ENCODE measurements at places on chromosomes 2 and 18.

- no peak for DNase-seq
Observed at GRCh38 chr2:38433607-38433975, 56.5 kb upstream of the ATL2 start.

GRCh38 chr2:157866202-157866601, 9.9 kb downstream of the ACVR1 start:
- no peak for DNase-seq

DNA sequence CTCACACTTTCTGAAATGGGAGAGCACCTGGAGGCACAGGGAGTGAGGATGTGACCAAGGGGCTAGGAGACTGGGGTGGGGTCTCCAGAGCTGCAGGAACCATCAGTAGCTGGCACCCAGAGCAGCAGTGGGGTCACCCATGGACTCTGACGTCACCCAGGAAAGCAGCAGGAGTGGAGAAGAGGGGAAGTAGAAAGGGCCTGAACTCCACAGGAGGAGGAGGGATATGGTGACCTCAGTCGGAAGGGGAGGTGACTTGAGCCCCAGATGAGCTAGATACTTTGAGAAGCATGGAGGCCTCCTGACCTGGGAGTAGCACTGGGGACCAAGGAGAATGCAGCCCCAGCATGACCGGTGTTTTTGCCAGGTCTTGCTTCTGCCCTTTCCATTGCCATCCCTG, 8.8 kb downstream of the NMUR1 start:
- no peak for DNase-seq

DNA sequence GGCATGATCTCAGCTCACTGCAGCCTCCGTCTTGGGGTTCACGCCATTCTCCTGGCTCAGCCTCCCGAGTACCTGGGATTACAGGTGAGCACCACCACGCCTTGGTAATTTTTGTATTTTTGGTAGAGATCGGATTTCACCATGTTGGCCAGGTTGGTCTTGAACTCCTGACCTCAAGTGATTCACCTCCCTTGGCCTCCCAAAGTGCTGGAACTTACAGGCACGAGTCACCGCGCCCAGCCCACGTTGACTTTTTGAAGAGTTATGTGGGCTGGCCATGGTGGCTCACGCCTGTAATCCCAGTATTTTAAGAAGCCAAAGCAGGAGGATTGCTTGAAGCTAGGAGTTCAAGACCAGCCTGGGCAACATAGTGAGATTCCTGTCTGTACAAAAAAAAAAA, 20.8 kb downstream of the CCL20 start:
- DNase-seq = no peak

- DNase-seq = no peak
Observed at GRCh38 chr18:36295880-36296301, 1.6 kb upstream of the FHOD3 start.

DNA sequence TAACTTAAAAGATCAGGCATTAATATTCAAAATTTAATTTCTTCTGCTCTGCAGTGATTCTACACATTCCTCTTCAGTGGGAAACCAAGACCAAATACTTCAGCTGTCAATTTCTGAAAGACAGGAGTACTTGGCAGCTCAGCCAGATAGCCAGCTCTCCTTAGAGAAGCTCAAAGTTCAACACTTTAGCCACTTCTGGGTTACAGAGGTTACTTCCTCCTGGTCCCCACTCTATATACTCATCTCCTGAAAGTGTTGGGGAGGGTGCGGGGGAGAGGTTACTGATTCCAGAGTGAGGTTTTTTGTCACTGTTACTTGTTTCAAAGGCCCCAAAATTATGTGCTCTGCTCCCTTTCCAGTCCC, 4.1 kb downstream of the CYTIP start:
- DNase-seq = no peak

DNA sequence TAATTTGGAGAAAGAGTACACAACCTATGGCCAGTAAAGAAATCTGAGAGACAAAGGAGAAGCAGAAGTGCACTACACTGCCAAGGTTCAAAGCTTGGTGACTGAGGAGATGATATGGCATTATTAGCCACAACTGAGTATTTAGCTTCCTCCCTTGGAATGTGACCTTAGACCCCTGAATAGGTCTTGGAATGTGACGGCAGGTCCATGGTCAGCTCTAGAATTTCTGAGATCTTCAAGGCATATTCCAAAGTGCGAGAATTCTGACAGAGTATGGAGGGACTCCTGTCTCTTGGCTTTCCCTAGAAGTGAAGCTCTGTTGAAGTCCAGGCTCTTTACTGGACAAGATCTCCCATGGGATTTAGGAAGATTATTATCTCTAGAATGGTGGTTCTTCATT, 130.0 kb upstream of the FN1 start:
- DNase-seq = no peak

GRCh38 chr2:138042311-138042710, 78.0 kb downstream of the HNMT start:
- no peak for DNase-seq

DNA sequence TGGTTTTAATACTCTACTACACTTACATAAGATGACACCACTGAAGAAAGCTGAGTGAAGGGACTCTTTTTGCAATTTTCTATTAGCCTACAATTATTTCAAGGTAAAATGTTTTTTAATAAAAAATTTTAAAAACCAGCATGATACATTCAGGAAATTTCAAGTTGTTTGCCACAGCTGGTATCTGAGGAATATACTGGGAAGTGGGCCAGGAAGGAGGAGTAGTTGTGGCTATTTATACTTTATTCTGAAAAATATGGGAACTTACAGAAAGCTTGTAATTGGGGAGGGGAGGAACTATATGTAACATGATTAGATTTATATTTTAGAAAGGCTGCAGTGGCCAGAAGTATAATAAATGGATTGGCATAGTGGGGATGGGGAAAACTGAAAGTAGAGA, 40.8 kb downstream of the WDR35 start:
- no peak for DNase-seq

DNA sequence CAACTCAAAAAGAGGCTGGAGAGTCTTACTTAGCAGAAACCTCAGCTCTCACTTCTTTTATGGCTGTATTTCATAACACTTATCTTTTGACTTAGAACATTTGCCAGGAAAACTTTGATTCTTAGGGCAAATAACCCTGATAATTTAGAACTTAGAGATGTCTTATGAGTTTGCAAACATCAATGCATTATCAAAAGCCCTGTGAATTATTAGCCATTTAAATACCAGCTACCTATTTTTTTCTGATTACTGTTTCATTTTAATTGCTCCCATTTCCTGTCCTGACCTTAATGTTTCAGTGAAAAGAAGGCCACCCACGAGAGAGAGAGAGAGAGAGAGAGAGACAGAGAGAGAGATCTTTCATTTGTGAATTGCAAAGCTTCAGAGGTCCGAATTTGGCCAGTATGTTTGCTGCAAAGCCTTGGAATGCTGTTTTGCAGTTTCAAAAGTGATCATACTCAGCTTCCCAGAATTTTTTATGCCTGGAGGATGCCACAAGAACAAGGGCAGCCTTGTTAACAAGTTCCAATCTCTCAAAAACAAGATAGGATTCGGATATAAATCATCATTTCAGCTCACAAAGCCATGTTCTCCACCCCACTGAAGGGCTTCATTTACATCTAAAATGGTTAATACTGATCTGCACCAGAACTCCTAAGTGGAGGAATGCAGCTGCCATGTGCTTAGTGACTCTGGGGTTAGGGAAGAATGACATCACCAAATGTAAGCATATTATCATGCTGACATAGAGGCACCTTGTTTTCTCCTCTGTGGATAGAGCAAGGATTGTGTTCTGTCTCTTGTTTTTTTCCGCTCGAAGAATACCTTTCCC, 478.2 kb downstream of the ARHGAP15 start:
- DNase-seq = no peak

GRCh38 chr18:10122988-10123950, 209.5 kb downstream of the VAPA start:
- DNase-seq = no peak

DNA sequence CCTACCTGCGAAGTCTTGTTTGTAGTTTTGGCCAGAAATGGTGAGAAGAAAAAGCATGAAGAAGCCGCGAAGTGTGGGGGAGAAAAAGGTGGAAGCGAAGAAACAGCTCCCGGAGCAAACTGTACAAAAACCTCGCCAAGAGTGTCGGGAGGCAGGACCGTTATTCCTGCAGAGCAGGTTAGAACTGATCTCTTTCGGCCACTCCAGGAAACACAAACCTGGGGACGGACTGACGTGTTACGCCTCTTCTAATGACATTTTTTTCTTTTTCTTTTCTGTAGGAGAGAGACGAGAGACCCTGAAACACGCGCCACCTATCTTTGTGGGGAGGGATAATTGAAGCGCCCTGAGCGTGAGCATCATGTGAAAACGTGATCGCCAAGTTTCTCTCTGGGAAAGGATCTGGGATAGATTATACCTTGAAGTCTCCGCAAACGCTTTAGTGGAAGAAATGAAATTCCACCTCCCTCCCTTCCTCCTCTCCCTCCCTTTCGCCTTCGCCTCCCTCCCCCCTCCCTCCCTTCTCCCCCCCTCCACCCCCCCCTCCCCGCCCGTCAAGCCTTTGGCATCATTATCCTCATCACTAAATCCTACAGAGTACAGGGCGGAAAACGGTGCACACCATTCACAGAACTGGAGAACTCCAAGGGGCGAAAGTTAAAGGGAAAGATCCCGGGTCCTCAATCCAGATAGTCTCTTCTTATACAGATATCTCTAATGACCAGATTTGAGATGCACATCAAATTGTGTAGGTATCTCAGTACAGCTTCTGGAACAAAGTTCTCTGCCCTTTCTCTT, at the start of gene ZEB2:
ZEB2 (minus strand) TSS at position 186 of the 798 bp plus-strand sequence. CDS start 2,769 bp downstream, outside the sequence.
- DNase-seq = peak; percentile 84

GRCh38 chr18:45833846-45834245, 8.4 kb downstream of the SIGLEC15 start:
- no peak for DNase-seq

DNA sequence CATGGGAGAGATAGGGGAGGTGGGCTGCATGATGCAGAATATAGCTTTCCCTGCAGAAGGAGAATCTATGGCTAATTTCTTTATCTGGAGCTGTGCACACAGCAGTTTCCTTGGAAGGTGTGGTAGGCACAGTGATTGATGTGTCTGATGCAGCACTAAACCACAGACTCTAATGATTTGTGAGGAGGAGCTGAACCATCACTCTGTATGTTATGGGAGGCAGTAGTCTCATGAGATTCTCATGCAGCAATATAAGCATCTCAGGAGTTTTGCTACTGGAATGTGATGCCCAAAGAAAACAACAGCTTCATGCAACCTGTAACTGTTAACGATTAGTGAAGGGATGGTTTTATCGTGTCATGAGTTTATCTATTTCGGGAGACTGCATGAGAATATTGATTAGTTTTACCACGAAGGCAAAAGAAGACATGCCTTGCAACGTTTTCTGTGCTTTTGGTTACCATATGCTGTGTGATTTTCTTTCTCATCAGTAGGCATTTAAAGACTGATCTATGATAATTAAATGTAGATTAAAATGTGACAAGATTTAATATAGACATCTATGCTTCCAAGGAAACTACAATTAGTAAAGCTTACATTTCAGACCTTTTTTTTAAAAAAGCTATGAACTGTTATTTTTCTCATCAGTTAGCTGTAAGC, 286.8 kb downstream of the ARL6IP6 start:
- DNase-seq = no peak

DNA sequence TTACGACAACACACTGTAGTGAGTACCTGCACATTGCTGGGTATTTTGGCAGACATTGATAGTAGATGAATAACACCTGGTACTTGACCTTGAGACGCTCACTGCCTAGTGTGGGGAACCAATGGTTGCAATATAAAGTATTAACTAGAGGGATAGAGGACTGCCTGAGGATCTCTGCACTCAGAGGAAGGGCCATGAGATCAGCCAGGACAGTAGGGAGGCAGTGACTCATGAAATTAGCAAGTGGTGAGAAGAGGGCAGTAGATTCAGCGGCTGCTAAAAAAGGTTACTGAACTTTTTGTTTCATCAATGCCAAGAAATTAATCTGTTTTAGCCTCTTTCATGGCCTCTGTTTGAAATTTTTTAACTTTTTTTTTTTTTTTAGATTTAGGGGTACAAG, 250.8 kb upstream of the TCF4 start:
- no peak for DNase-seq

DNA sequence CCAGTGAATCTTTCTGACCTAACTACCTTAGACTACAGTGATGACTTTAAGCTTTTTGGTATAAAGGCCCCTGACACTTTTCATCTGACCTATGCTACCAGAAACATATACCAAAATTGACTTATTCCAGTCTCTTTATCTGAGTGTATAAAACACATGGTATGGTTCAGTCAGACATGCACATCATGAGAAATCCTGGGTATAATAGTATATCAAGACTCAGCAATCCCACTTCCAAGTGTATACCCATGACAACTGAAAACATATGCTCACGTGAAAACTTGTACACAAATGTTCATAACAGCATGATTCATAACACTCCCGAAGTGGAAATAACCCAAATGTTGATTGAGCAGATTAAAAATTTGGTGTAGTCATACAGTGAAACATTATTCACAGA, 70.0 kb upstream of the RPRM start:
- DNase-seq = no peak

DNA sequence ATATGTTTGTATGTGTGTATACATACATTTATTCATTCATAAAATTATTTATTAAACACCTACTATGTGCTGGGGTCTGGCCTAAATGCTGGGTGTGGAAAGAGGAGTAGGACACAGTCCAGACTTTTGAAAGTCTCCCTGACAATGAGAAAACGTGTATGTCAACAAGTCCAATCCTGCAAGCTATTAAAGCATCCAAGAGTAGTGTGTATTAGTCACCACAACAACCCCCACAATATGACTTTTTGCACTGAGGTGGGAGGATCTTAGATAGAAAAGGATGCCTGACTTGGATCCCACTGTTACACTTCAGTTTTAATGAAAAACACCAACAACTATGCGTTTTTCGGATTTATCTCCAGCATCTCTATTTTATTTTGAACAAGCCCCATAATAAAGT, 446.4 kb downstream of the EPHA4 start:
- no peak for DNase-seq

- DNase-seq = no peak
Observed at GRCh38 chr2:86253424-86253823, 54.2 kb downstream of the MRPL35 start.

DNA sequence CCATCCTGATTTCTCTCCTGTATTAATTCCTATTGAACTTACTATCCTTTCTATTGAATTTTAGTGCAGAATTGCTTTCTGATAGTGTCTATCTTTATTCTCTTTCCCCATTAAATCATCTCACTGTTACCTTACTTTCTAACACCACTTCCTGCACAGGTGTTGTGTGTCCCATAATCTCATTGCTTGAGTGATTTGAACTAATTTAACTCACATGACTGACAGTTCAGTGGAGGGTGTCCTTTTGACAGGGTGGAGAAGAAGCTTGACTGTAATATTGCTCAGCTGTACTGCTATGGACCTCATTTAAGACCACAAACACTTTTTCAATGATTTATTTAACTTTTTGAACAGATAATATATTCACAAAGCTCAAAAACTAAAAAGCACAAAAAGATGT, 211.8 kb downstream of the NRXN1 start:
- DNase-seq = no peak

- no peak for DNase-seq
Observed at GRCh38 chr2:230909841-230910545, 15.0 kb downstream of the GPR55 start.
